Right renal pelvis (tissue), 4 donors: ENCODE measurements at places on chromosomes 2 and 18.

DNA sequence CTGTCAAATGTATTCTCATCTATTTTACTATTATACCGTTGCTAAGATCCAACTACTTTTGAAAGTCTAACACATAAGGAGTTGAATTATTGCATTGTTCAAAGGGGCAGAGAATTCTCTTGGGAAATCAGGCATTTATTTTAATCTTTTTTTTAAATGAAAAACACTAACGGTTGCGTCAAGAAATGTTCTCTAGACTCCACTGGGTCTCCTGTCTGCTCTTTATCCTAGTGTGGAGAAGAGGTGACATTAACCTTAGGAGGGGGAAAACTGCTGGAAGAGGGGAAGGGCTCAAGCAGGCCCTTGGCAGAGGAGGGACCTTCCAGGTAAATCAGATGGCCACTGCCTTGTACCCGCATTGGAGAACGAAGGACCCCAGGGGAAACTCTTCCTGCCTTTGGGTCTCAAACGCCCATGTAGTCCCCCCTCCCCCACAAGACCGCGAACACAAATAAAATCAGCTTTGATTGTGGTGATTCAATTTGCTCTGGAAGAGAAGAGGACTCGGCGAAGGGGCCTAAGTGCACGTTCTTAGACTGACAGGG, 1.1 kb upstream of the APCDD1 start:
- DNase-seq = no peak

GRCh38 chr2:110707386-110707965, 24.9 kb upstream of the ACOXL start:
- DNase-seq = no peak

DNA sequence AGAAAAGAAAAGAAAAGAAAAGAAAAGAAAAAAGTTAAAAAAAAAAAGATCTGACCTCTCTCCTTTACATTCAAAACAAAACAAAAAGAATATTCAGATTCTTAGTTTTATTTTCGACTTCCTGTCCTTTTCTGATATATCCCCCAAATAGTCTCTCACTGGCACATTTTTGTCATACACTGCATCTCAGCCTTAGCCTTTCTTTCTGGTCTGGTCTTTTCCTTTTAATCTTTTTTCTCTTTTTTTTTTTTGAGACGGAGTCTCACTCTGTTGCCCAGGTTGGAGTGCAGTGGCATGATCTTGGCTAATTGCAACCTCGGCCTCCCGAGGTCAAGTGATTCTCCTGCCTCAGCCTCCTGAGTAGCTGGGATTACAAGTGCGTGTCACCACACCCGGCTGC, 1.6 kb upstream of the RIOK3 start:
- DNase-seq = no peak

DNA sequence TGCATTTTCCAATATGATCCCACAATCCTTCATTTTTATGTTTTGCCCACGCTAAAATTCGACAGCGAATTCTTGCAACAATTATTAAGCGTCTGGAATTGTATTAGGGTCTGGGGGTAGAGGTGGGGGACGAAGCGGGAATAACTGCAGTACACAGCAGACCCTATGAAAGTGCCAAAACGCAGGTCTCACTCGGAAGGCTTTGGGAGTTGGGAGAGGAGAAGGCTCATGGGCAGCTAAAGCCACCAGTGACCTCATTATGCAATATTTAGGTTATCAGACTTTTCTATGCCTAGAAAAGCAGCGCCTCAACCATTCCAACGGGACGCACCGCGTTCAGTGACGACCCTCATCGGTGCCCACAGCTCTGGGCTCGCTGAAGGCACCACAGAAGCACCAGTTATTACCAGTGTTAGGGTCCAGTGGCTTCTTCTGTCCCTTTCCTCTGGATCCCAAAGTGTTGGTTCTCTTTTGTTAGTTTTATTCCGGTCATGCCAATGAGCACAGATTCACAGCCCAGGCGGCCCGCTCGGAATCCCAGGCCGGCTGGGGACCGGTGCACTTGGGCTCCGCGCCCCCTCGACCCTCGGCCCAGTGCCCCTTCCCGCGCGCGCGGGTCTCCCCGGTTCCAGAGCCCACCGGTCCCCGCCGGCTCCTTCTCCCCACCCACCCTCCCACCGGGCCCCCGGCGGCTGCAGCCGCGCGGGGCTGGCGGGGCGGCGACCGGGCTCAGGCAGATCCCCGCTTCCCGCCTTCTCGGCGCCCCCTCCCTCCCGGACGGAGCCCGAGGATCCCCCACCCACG, 737 bp upstream of the MAPK4 start:
- no peak for DNase-seq

- DNase-seq = no peak
These were observed 71.9 kb downstream of the LRP2 start for GRCh38 chr2:169290433-169290832.

- DNase-seq = no peak
These were observed 247.5 kb downstream of the NBAS start for GRCh38 chr2:15313657-15314056.

GRCh38 chr2:79393806-79394484, 118.9 kb upstream of the CTNNA2 start:
- DNase-seq = peak; percentile 7

DNA sequence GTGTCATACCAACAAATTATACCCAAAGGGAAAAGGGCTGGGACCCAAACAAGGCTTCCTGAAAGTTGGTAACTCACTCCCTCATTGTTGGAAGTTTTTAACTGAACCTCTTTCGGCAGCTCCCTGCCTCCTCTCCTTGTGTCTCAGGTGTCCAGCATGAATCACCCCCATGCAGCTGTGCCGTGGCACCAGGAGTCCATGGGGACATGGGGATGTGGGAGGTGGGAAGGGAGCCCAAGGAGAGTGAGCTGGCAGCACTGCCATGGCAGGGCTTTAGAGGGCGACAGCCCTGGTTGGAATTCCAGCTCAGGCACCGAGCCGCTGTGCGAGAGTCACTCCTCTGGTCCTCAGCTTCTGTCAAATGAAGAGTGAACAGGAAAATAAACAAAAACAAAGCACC, 12.5 kb upstream of the GYPC start:
- DNase-seq = no peak

- no peak for DNase-seq
These were observed 218.3 kb downstream of the HAUS1 start for GRCh38 chr18:46322411-46322891.

DNA sequence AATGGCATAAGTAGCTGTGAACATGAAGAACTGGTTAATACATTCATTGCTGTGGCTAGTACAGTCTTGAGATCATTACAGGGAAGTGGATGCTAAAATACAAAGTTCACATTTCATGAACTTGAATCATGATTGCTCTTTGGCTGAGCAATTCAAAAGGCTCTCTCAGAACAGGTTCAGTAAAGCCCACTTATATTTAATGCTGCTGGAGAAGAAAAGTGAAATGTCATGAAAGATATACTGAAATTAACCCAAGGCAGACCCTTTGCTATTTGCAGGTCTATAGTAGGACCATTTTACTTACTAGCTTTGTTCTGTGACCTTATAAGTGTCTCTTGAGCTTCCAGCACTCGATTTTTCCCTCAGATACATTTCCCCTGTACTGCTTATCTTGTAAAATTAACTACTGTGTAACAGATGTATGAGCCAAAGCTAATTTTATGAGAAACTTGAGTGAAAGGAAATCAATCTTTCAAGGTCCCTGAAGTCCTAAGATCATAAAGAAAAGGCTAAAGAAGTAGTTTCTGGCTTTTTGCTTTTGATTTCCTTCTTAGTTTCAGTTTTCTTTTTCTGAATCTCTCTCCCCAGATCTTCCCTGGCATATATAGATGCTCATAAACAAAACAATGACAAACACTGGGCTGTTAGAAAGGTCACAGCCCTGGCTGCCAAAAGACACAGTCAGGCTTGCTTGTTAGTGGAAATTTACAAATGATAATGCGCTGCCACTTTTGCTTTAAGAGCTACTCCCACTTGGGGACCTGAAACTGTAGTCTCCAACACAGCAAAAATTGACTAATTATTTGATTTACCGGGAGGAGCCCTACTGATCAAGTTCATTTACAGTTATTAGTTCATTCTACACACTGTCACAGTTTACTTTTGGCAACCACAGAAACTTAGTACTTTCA, 132.7 kb upstream of the XPO1 start:
- DNase-seq = no peak

DNA sequence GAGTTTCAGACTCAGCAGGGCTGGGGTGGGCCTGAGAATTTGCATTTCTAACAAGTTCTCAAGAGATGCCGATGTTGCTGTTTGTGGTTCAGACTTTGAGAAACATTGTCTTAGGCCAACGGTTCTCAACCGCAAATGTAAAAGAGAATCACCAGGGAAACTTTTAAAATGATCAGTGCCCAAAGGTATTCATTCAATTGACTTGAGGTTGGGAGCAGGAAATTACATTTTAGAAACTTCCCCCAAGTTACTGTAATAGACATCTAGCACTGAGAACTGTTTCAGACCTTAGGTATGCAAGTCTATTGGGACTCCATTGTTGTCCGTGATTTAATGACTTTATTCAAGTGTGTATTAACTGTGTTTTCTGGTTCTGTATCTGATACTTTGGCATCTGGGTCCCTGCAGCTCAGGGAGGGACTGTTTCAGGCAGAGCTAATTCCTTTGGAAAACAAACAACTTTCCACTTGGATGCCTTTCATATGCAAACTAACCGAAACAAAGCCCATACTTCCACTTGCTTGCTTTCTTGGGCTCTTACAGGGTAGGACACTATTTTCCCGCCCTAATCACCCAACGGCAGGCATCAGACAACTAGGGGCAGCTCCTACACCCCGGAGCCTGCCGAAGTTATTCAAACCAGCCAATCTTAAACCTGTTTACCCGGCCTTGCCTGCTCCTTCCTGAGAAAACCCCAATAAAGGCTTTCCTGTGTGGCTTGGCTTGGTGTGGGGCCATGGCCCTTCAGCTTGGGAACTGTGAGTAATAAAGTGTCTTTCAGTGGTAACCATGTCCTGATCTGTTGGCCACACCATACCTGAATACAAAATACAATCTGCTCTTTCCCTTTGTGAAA, 97.6 kb downstream of the POLE4 start:
- DNase-seq = no peak

DNA sequence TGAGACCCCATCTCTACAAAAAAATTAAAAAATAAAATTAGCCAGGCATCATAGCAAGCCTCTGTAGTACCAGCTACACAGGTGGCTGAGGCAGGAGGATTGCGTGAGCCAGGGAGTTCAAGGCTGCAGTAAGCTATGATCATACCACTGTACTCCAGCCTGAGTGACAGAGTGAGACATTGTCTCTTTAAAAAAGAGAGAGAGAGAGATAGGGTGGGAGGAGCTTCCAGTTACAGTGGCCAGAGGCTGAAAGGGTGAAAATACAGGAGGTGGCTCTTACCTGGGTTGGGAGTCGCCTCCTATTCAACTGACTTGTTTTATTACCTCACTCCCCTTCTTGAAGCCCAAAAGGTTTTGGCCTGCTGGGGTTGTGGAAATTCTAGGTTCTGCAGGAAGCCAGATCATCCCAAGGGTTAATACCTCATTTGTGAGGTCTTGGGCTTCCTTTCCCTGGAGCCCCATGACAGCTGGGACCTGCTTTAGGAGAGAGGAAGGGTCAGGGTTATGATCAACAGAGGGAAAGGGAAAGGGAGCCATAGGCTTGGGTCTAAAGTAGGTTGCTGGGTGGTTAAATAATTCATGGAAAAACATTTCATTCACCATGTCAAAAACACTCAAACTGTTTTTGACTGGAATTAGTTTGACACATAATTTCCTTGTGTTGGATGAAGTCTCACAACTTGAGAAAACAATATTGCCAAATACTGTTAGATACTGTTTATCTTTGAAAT, 17.4 kb downstream of the DYNC2LI1 start:
- DNase-seq = no peak

DNA sequence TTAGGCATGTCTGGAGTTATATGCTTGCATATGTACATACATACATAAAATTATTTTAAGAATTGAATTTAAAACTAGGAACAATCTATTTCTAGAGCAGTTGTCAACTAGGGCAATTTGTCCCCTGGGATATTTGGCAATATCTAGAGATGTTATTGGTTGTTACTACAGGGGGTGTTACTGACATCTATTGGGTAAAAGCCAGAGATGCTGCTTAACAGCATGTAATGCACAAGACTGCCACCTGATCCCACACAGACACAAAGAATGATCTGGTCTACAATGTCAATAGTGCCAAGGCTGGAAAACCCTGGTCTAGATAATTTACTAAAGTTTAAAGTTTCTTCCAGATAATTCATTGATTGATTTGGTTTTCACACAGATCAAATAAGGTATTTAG, 185.3 kb downstream of the NYAP2 start:
- DNase-seq = no peak

DNA sequence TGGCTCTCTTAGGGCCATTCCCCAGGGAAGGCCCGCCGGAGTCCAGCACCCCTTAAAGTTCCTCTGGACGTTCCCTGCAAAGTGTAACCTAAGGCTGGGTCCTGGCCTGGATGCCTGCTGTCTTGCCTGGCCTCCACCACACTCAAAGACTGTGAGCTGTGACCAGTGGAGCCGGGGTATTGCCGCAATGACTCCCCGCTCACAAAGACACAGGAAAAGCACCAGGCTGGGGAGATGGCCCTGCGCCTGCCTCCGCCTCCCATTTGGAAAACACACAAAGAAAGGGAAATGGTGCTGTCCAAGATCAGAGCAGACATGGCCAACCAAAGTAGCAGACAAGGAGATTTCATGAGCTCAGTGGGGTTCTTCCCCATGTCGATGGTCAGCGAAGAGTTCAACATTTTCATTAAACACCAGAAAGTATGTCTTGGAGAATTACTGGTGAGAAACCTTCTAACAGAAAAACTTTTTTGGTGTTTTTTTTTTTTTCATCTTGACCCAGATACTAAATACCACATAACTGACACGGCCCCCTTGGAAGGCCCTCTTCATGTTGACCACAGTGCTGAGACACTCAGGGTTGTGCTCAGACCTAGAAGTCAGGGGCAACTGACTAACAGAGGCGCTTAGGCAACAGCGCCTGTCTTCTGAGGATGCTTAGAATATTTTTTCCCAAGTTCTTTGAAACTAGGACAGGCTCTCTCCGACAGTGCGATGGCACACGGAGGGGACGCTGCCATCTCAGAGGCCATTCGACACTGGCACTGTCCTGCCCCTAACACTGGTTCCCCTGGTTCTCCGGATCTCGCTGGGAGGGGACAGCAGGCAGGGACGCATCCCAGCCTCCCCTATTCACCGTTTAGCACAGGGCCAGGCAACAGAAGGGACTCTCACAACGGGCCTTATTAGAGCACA, 226.4 kb upstream of the ID2 start:
- DNase-seq = no peak

GRCh38 chr18:31657823-31658669, 26.3 kb downstream of the B4GALT6 start:
- no peak for DNase-seq

- DNase-seq = no peak
These were observed 54.2 kb upstream of the ACSL3 start for GRCh38 chr2:222806526-222807137.

DNA sequence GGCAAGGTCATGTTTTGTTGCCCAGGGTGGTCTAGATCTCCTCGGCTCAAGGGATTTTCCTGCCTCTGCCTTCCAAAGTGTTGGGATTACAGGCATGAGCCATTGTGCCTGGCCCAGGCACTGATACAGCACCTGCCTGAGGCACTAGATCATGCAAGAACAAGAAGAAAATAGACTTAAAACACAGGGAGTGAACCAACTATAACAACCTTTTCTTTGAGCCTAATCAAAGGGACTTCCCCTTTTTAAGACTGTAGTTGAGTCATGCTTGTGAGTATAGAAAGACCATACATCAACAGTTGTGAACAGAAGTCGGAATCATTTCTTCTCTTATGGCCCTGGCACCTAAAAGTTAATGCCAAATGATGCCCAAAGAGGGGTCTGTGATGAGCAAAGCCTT, 47.9 kb upstream of the MAPRE2 start:
- DNase-seq = no peak
